NCI-H2081 (cell line): ENCODE measurements at places on chromosomes 6 and 20.

DNA sequence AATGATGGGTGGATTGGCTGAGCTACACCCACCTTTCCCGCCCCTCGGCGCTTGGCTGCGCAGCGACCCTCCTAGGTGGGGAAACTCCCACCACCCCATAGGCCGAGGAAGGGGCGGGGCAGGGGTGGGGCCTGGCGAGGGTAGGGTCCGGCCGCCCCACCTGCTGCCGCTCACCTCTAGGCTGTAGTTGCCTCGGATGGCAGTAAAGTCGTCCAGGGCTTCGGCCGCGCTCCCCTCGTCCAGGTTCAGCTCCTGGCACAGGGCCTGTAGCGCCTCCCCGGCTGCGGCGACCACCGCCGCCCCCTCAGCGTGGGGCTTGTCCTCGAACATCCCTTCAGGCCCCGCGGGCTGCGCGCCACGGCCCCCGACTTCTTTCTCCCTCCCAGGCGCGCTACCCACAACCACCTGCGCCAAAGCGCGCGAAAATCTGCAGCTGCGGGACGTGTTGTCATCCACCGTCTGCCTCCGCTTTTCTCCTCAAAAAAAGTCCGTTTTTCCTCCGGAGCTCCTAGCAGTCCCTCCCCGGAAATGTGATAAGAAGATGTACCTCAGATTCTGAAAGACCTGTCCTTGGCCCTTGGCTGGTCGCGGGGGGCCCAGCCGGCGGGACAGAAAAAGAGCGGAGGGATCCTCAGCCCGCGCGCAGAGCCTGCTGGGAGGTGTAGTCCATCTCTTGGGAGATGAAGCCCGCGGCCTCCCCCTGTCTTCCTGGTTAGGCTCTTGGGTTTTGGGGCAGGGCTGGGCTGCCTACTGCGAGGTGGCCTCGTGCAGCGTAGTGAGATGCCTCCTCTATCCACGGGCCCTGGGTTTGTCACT is at the start of gene RBL1:
RBL1 (minus strand) TSS at position 399 of the 816 bp plus-strand sequence; CDS start at position 330, 69 bp downstream.
- DNase-seq: peak; percentile 82

DNA sequence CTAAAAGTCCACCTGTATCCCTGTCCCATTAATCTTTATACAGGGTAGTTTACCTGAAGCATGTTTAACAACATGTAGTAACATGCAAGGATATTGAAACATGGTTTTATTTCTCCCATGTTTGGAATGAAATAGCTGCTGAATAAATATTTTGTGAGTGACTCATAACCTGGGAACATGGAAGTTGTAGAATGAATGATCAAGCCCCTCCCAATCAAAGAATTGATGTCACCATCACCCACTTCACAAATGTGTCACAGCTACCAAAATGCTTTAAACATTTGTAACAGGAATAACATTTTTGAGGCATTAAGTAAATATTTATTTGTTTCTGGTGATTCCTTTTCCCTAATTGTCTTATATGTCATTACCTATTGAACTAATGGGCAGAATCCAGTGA is 58.9 kb upstream of the TNFAIP3 start:
- DNase-seq: no peak

- DNase-seq: no peak
Observed at GRCh38 chr6:113094779-113095178, 747.6 kb downstream of the RFPL4B start.

DNA sequence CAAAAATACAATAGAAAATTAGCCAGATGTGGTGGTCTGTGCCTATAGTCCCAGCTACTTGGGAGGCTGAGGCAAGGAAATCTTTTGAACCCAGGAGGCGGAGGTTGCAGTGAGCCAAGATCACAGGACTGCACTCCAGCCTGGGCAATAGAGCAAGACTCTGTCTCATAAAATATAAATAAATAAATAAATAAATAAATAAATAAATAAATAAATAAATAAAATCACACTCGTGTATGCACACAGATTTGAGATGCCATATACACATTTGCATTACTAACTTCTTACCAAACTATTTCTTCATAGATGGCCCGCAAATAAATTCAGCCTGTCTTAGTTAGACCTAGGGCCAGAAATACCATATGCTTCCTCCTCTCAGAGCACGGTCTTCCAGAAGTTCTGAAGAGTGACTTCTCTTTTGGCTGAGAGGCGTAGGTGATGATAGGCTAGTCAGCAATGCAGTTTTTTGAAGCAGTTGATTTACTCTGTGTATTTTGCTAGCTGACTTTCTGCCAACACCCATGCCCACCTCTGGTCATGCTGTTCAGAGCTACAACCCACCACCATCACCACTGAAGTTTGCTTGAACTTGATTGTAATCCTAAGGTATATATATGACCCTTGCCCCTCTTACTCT is 150.1 kb downstream of the SASH1 start:
- DNase-seq: no peak

- no peak for DNase-seq
Observed at GRCh38 chr20:41320976-41321375, 3.4 kb upstream of the ZHX3 start.

DNA sequence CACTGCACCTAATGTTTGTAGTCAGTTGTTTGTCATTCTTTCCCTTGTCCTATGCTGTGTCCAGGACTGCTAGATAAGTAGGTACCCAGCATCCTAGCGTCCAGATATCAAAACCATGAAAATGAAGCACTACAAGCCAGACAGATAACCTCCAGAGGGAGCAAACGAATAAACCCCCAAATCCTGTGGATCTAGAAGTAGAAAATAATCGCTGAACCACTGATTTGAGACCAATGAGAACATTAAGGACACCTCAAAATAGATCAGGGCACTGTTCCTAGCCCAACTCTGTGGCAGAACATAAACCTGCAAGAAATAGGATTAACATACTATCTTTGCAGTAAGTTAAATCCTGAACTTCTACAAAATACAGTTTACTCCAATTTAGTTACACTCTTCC is 1.1 kb upstream of the KLHL32 start:
- no peak for DNase-seq

- DNase-seq: no peak
Observed at GRCh38 chr6:6405031-6405430, 84.6 kb upstream of the F13A1 start.

DNA sequence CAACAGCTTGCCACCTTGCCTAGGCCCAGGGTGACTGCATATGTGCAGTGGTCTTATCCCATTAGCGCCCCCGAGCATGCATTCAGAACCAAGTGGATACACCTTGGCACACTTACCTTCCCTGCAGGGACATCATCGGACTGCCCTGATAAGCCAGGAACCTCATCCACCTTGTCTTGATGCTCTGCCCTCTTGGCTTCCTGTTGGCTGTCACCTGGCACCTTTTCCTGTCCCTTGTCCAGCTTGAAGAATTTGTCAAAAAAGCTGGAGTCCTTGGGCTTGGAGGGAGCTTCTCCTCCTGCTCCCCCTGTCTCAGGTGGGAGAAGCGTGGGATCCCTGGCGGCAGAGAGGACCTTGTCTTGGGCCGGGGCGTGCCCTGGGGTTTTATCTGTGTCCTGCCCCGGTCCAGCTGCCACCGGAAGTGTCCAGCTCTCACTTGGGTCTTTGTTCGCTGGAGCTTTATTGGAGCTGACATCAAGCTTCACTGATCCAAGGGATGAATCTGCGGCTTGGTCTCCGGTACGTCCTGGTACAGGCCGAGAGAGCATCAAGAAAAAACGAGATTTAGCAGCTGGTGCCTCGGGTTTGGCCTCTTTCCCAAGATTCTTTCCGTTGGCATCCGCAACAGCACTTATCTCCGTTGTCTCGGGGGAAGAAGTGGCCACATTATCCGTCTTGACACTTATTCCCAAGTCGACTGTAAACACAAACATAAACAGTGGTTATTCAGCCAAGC is 42.0 kb downstream of the BCAS1 start:
- no peak for DNase-seq

- no peak for DNase-seq
Observed at GRCh38 chr6:46815130-46815529, 21.9 kb downstream of the MEP1A start.

DNA sequence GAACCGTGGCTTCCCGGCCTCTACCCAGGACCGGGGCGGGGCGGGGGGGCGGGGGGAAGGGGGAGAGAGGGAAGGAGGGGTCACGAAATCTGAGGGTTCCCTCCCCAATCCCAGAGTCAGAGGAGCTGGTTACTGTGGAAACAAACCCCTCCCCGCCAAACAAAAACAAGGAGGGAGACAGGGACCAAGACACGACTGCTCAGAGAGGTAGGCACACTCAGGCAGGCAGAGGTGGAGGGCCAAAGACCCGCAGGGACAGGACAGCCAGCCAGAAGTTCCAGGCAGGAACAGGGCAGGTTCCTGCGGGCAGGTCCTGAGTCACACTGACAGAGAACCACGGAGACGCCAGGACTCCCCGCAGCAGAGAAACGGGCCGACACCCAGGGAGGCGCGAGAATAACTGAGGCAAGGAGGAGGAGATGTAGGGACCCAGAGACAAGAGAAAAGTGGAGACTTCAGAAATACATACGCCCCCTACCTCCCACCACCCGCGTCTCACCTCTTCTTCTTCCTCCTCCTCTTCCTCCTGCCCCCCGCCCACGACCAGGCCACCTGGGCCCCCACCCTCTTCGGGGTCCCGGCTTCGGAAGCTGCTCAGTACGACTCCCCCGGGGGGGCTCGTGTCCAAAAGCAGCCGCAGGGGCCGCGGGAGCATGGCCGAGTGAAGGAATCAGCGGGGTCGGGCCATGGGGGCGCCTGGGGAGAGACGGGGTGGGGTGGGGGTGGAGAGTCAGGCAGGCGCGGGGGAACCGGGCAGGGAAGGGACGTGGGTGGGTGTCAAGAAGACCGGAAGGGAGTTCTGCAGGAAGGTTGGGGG is 578 bp downstream of the RGL2 start:
- no peak for DNase-seq

- no peak for DNase-seq
Observed at GRCh38 chr20:1737134-1737533, 79.6 kb upstream of the SIRPG start.

- DNase-seq: no peak
Observed at GRCh38 chr6:131594074-131594473, 21.0 kb downstream of the ARG1 start.

DNA sequence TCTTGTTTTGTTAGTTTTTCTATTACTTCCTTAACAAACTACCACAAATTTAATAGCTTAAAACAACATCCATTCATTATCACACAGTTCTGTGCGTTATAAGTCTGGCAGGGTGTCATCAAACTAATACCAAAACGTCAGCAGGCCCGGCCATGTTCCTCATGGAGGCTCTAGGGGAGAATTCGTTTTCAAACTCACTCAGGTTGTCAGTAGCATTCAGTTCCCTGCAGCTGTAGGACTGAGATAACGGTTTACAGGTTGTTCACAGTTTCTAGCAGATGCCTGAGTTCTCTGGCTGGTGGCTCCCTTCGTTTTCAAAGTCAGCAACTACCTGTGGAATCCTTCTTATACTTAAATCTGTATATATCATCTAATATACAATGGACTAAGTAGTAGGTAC is 72.5 kb upstream of the PRSS16 start:
- no peak for DNase-seq

DNA sequence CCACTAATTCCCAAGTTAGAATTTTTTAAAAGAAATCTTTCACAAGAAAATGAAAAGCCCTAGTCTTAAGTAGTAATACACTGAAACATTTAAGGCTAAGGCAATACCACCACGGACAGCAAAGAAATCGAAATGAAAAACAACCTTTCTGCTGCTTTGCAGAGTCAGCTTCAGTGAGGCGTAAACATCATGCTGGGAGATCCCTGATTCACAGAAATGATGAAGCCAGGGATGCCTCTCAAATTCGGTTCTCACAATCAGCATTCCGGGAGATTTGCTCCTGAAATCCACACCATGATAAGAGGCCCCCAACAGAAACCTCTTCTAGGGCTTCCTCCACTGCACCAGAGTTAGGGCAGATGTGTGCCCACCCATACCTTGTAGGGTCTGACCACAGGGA is 18.6 kb downstream of the RRBP1 start:
- no peak for DNase-seq

DNA sequence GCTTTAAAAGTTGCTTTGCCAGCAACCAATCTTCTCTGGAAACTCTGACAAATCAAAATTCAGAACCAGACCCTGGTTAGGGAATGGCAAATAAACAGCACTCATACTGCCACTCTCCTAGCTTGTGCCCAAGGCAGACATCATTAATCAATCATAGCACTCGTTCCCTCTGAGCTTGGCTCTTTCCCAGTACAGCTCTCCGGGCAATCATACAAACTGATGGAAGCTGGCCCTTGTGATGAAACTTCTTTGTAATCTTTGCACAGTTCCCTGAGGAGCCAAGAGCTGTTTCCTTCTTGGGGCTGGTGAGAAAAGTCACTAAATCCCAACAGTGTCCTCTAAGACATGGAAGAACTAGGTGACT is 34.7 kb downstream of the KIAA1755 start:
- DNase-seq: no peak

- no peak for DNase-seq
Observed at GRCh38 chr6:34616227-34616585, 60.1 kb upstream of the SPDEF start.

DNA sequence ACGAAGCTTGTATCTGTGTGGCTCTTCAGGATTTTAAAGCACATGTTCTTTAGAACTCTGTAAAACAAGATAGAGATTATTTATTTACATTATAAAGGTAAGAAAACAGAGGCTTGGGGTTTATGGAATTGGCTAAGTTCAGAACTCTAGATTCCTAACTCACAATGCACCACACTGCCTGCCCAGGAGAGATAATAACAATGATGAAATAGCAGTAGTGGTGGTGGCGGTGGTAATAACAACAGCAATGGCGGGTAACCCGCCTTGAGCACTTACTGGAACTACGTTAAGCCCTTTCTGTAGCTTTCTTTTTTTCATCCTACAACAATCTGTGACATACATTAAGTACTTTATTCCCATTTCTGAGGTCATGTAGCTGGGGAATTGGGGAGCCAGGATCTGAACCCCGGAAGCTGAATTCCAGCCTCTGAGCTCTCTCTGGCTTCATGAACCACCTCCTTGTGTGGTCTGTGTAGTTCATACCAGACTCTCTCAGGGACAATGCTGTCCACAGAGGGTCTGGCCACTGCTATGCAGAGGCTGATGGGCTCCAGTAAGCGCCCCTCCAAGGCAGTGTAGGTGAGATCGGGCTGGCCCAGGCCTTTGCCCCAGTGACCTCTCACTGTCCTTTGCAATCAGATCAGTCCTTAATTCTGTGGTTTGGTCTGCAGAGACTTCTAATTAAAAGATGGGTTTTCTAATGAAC is 260.9 kb downstream of the SLC24A3 start:
- DNase-seq: no peak

- DNase-seq: no peak
Observed at GRCh38 chr20:840503-840857, 7.0 kb downstream of the FAM110A start.

- no peak for DNase-seq
Observed at GRCh38 chr6:15326067-15326614, 80.3 kb downstream of the JARID2 start.

GRCh38 chr6:21039926-21040325 is 505.7 kb downstream of the CDKAL1 start:
- peak; percentile 42 for DNase-seq
